Stimulated activated CD8-positive, alpha-beta memory T cell treated with anti-CD3 and anti-CD28 coated beads, Interleukin-7, amount 100 ng/mL, for 1 hour (primary cell): ENCODE measurements at places on chromosomes 7 and 10.

DNA sequence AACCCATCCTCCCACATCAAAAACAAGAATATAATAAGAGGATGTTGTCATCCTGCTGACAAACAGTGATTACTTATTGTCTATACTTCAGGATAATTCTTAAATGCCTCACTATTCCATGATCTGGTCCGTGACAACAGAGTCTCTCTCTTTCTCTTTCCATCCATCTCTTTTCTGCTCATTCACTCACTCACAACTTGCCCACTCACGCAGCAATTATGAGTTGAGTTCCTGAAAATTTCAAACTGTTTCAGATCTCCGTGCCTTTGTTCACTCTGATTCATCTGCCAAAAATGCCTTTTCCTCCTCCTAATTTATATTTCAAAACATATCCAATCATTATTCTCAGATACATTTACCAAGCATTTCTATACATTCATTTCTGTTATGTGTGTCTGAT, 1.4 kb downstream of the OR6B1 start:
- DNase-seq: no peak

DNA sequence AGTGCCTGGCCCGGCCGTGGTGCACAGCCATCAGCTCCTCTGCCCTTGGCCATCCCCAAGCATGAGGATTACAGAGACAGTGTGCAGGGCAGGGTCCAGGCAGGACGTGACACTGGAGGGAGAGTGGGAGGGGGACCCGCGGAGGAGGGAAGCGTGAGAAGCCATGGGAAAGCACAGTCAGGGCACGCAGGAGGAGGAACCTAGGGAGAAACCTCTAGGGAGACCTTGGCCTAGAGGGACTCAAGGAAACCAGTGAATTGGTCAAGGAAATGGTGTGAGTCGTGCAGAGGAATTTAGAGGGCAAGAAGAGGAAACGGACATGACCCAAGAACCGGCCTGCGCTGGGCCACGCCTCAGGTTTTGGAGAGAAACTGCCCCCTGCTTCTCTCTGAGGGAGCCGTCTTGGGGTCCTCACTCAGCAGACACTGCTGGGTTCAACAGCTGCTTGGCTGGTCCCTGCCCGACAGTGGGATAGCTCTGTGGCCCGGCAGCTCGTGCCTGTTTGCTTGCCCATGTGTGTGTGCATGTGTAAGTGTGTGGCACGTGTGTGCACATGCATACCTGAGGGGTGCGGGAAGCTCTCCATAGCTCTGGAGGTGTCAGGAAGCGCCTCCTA, 3.2 kb downstream of the OPN4 start:
- DNase-seq: no peak

DNA sequence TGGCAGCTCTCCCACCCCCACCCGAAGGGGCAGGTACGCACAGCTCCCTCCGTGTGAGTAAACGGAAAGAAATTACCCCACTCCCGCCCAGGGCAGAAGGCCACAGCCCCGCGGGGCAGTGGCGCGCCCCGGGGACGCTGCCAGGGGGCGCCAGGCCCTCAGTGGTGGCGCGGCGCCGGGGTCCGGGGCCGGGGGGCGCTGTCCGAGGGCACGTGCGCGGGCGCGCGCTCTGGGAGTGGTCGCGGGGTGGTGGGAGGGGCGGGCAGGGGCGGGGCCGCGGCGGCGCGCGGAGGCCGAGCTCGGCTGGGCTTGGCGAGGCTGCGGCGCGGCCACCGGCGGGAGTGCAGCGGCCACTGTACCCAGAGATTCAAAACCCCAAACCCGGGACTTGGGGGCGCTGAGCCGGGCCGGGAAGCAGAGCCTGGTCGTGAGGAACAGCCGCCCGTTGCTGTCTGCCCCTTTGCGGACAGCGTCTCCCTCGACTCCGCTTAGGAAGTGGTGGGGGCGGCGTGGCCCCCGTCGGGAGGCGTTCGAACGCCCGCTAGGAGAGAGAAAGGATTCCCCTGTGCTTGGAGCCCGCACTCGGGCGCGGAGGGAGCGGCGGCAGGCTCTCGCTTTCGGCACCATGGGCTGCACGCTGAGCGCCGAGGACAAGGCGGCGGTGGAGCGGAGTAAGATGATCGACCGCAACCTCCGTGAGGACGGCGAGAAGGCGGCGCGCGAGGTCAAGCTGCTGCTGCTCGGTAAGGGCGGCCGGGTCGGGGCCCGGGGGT, at the start of gene GNAI1:
Gene GNAI1 (plus strand): TSS at position 296 of the 773 bp plus-strand sequence. CDS start 330 bp downstream, at position 626.
- DNase-seq: no peak

GRCh38 chr7:36289833-36290661, 99.6 kb upstream of the ANLN start:
- no peak for DNase-seq

GRCh38 chr10:70053841-70054288, 1.2 kb downstream of the MACROH2A2 start:
- no peak for DNase-seq

DNA sequence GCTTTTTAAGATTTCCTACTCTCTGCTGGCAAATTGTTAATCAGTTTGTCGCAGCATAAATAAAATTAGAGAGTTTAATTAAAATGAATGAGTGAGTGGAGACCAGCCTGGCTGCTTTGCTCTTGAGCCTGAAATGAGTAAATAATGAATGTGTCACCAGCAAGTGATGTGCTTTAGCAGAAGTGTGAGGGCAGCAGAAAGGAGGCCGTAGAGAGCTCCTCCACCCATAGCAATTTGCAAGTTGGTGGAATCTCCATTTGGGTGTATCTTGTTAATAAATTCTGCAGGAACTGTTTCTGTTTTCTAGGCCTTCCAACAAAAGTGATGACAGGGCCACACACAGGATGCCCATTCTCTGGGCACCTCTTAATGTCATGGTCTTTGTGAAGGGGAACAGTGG, 18.8 kb upstream of the ERCC6 start:
- DNase-seq: no peak
